Stimulated activated effector memory CD8-positive, alpha-beta T cell treated with anti-CD3 and anti-CD28 coated beads, Interleukin-12 subunit alpha, Interleukin-12 subunit beta, amount 100 ng/mL, for 72 hours (primary cell): ENCODE measurements at places on chromosomes 3 and 15.

GRCh38 chr3:100810671-100811070 is 101.4 kb downstream of the TFG start:
- no peak for DNase-seq

- no peak for DNase-seq
Measured at GRCh38 chr3:168065569-168065968, 30.2 kb downstream of the GOLIM4 start.

DNA sequence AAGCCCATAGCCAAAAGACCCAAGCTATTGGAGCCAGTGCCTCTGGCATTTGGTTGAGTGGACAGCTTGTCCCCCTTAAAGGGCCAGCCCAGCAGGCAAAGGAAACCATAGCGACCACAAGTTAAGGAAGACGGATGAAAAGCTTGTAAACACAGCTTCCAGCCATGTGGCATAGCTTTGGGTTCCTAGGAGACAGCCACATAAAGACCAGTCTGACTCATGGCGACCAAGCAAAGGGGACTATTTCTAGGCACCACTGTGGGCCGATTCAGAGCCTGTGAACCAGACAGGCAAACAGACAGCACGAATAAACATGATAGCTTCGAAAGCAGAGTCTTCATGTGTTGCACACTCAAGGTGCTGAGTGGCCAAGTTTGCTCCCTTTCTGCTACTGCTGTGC is 30.5 kb upstream of the SRGAP3 start:
- no peak for DNase-seq

- no peak for DNase-seq
Measured at GRCh38 chr3:157912514-157913451, 193.4 kb downstream of the SHOX2 start.

DNA sequence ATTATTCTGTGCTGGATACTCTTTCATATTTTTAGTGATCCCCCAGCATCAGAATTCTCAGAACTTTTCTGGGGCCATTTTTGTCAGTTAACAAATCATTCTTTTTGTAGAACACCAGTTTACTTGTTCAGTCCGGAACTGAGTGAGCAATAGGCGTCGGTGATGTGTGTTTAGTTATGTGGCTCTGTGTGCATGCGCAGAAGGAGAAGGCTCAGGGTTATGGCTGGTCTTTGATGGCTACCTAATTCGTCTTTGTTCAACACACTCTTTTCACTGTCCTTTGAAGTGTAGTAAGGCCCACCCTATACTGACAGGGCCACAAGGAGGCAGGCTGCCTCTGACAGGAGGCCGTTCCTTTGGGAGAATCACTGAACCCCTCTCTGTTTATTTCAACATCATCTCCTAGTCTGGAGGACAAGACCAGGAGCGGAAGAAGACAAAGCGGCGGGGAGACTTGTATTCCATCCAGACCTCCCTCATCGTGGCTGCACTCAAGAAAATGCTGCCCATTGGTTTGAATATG is 158.2 kb upstream of the CHRM5 start:
- DNase-seq, result no peak
